ENCODE measurements at places on chromosomes 2 and 18. TPM values are rescaled to one million over a fixed set of nuclear protein-coding genes. Genes with fewer than 3 reads are reported as not detected.

EGR4 gene
- total RNA-seq = not detected

ZNF804A gene
- total RNA-seq = 0.05 TPM

ZNF2 gene
- total RNA-seq = 2.8 TPM

EIF4E2 gene
- 104 TPM for total RNA-seq

MAP2 gene
- 5.6 TPM for total RNA-seq

ZAP70 gene
- total RNA-seq = not detected

ZSWIM2 gene
- total RNA-seq = not detected

MRO gene
- total RNA-seq = not detected

DPP4 gene
- total RNA-seq = 0.35 TPM

ANKRD30BL gene
- total RNA-seq = not detected

ARHGAP15 gene
- not detected for total RNA-seq

SIX2 gene
- 9.5 TPM for total RNA-seq

RAB6C gene
- total RNA-seq = not detected

SRBD1 gene
- total RNA-seq = 10.7 TPM

FAM98A gene
- 53.2 TPM for total RNA-seq

INO80B gene
- 23.4 TPM for total RNA-seq

C2orf92 gene
- total RNA-seq = 0.60 TPM

CPO gene
- total RNA-seq = not detected

UGT1A3 gene
- total RNA-seq = not detected

KYNU gene
- total RNA-seq = 24.9 TPM

VRK2 gene
- 30.1 TPM for total RNA-seq

YPEL5 gene
- 43.5 TPM for total RNA-seq

L3MBTL4 gene
- 0.05 TPM for total RNA-seq

NPAS2 gene
- 7.2 TPM for total RNA-seq

IL18RAP gene
- total RNA-seq = not detected

CFC1 gene
- not detected for total RNA-seq

MAL gene
- total RNA-seq = 6.1 TPM

FOXI3 gene
- total RNA-seq = not detected

TMEM200C gene
- not detected for total RNA-seq

PROKR1 gene
- not detected for total RNA-seq

NYAP2 gene
- total RNA-seq = not detected

CNDP1 gene
- not detected for total RNA-seq

UGT1A8 gene
- total RNA-seq = 0.37 TPM

ADCYAP1 gene
- total RNA-seq = not detected

KIDINS220 gene
- 15.2 TPM for total RNA-seq

GBX2 gene
- total RNA-seq = not detected

Measured in airway epithelial cell (primary cell).